ENCODE measurements at places on chromosomes 3 and 15.

DNA sequence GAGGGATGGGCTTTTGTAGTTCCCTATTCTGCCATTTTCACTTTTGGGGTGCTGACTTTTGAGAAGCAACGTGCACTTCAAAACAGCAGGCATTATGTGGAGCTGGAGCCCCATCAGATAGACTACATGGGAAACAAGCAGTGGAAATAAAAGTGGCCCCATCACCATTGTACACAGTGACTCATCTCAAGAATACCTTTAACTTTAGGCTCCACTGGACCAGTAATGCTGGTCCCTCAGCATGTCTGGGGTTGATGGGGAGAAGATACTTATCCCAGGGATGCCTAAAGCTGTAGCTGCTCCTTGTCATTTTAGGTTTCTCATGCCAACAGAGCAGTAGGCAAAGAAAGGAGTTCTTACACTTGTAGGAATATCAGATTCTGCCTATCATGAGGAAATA is 45.0 kb downstream of the LSM3 start:
- no peak for DNase-seq

GRCh38 chr3:53940623-53941022 is 49.0 kb upstream of the SELENOK start:
- DNase-seq, result no peak

GRCh38 chr3:193010191-193010590 is 92.5 kb upstream of the MB21D2 start:
- DNase-seq, result no peak

DNA sequence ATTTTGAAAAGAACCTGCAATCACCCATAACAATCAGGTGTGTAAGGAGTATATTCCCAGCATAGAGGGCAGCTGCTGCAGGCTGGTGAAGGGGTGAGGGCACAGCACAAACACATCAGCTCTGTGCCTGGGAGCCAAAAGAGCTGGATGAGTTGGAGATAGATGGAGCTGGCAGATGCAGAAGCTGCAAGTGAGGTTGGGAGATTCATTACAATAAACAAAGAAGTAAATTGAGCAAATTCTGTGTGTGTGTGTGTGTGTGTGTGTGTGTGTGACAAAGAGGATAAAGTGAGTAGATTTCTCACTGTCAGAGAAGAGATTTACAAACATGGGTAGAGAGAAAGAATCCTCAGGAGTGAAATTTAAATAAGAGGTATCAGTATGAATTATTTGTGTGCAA is 994.7 kb downstream of the EPHA3 start:
- no peak for DNase-seq

GRCh38 chr15:69237718-69238117 is 61.0 kb upstream of the PAQR5 start:
- DNase-seq, result no peak

DNA sequence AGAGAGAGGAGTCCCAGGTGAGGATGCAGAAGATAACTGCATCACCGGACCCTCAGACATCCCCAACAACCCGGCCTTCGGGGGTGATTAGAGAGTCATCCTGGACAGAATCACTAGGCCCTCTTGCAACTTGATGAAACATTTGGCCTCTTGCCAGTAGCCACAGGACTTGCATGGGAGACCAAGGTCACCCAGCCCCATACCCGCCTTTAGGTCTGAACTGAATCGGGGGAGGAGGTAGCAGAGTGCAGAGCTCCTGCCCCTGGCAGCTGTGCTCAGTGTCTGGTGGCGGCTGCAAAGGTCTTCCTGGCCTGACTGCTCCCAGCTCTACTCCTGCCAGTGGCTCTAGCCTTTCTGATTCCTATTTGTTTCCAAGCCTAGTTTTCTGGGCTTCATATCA is 12.4 kb downstream of the PIF1 start:
- DNase-seq, result no peak

DNA sequence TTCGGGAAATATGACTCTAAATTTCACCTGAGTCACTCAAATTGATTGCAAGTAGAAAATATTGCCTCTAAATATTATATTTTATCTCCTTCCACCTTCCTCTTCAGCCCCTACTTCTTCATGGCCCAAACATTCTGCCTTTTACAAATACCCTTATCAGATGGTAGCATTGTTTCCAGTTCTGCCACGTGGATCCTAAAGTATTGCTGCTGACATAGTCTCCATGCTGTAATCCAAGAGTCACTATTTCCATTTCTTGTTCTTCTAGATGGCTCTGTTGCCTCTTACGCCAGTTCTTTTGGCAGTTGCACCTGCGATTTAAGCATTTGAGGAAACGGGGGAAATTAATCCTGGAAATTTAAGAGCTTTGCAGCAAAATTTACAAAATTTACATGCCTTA is 13.6 kb downstream of the LMOD3 start:
- no peak for DNase-seq

- no peak for DNase-seq
Observed at GRCh38 chr15:45030743-45031142, 7.7 kb downstream of the SORD start.

- no peak for DNase-seq
Observed at GRCh38 chr3:196260784-196261183, 26.7 kb downstream of the PCYT1A start.

DNA sequence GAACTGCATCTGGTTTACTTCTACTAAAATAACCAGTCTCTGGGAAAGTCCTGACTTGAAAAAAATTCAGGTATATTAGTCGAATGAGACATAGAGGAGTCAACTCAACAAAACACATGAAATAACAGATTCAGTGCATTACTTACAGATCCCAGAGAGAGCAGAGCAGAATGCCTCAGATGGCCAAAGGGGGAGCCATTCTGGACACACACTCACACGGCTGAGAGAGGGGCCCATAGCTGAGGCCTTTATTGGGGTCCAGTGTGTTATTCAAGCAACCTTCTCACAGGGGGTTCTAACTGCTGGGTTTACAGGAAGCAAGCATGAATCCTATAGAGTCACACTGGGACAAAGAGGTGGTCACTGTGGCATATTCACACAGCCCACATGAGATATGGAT is 135.1 kb upstream of the SNRPN start:
- no peak for DNase-seq

GRCh38 chr3:139394116-139394515 is 4.7 kb upstream of the COPB2 start:
- DNase-seq, result no peak

DNA sequence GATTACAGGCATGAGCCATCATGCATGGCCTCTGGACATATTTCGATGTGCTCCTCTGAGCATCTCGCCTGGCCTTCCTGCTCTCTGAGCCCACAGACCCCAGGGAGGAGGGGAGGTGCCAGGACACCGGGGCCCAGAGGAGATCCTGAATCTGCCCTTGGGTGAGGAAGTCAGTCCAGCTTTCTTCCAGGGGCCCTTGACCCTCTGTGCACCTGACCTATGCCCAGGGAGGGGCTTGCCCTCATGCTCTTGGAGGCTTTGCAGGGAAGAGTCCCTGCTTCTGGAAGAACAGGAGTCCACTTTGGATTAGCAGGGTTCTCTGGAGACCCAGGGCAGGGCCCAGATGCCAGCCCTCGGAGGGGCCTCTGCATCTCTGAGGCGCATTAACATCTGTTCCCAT is 1.4 kb downstream of the ACSBG1 start:
- DNase-seq, result no peak

DNA sequence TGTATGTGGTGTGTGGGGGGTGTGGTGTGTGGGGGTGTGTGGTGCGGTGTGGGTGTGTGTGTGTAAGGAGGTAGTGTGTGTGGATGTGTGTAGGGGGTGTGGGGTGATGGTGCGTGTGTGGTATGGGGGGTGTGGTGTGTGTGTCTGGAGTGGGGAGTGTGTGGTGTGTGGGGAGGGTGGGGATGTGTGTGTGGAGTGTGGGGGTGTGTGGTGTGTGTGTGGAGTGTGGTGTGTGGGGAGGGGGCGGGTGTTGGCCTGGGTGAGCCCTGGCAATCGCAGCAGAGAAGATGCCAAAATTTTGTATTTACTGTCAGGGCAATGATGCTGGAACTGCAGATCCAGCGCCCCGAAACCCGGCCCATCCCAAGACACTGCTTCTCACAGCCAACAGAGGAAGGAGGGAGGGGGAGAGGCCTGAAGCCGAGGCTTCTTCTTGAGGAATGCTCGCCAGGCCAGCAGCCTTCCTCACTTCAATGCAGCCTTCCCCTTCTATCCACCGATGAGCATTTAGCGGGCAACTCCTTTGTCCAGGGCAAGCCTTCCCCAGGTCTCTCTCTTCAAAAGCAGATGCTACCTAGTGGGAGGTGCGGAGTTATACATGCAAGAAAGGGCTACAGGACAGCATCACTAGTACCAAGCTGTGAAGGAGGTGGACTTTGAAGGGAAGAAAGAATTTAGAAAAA is 11.9 kb upstream of the SRP14 start:
- DNase-seq, result no peak
